ENCODE measurements at places on chromosomes 2 and 18.

- DNase-seq: no peak
These were observed 137.1 kb downstream of the MCFD2 start for GRCh38 chr2:46778511-46778910.

DNA sequence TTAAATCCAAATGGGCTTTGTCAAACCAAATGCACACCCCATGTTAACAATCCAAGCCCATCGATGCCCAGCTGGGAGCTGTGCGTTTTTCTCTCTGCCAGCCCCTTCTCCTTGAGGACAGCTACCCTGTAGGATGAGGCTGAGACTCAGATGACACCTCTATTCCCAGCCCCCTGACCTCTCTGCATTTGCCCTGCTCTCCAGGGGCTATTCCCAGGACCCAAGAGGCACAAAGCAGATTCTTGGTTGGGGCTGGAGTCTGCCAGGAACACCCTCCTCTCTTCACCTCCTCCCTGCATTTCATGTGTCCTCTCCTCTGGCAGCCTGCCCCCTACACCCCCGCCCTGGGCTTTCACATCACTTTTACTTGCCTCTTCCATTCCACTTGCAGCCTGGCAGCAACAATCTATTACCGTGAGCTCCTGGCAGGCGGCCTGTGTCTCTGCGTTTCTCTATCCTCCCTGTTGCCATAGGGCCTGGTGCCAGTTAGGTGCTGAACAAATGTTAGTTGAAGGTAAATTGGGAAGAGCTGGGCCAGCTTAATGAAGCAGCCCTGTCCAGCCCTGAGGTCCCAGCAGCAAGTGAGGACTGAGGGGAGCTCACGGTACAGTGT is 51.8 kb downstream of the ADD2 start:
- DNase-seq: no peak

DNA sequence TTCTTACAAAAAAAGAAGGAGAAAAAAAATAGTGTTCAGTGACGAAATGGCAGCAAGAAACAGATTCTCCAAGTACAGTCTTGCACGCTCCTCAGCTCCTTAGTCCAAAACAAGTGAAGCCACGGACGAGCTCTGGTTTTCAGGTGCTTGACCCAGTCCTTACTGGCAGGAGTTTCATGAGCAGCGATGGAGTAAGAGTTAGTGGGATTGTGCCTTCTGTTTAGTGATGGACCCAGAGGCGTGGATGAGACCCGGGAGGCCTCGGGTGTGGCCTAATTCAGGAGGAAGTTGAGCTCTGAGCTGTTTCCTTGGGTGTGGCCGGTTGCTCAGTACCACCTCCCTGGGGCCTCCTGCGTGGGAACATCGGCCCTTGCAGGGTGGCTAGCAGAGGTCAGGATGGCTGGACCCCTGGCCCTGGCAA is 52.0 kb downstream of the KIF5C start:
- DNase-seq: no peak

GRCh38 chr2:39234754-39235153 is 9.0 kb downstream of the CDKL4 start:
- no peak for DNase-seq

DNA sequence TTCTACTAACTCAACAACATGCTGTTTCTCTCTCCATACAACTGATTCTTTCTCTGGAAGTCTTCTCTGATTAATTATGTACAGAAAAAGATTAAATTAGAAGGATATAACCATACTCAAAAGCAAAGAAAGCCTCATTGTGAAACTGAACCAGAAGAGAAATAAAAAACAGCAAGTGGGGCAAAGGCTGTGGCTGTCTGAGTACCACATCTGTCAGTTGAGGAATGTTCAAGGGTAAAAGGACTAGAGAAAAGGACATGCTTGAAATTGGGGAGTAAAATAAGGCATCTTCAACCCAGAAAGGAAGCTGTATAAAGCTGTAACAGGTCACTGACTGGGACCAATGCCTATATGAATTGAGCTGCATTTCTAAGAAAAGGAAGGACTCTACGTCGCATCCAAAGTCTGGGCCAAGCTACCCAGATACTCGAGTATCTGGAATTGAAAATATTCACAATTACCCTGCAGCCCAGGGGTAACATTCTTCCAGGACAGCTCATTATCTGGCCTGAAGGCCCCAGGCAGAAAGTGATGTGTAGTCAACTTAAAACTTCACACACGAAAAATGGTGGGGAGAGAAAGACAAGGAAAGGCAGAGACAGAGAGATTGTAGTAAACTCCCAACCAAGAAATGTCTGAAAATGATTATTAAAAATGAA is 356.0 kb upstream of the GALNT5 start:
- DNase-seq: no peak

DNA sequence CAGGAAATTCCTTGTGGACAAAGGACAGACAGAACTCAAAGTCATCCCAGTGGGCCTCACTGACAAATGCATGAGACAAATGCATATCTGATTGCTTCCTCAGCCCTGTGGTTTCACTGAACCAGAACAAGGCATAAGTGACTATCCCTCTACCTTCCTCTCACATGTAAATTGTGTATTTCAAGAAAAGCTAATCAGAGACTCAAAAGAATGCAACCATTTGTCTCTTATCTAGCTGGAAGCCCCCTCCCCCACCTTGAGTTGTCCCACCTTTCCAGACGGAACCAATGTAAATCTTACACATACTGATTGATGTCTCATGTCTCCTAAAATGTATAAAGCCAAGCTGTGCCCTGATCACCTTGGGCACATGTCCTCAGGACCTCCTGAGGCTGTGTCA is 102.0 kb upstream of the TMEM200C start:
- no peak for DNase-seq

DNA sequence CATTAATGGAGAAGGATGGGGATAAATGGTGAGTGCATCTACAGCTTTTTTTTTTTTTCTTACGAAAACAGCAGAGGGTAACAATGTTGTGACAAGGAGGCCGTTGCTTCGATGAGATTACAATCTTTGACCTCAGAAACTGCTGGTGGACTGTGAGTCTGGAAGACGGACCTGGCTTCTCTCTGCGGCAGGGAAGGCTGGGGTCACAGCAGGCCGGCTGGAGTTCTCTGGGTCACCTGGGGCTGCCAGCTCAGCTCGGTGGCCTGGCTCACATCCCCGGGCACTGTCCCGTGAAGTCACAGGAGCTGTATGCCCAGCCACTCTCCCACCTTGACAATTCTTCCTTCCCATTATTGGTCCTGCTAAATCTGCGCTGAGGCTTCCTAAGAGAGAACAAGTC is 160.8 kb downstream of the ACKR3 start:
- DNase-seq: no peak

GRCh38 chr2:576292-576691 is 100.9 kb downstream of the TMEM18 start:
- no peak for DNase-seq

DNA sequence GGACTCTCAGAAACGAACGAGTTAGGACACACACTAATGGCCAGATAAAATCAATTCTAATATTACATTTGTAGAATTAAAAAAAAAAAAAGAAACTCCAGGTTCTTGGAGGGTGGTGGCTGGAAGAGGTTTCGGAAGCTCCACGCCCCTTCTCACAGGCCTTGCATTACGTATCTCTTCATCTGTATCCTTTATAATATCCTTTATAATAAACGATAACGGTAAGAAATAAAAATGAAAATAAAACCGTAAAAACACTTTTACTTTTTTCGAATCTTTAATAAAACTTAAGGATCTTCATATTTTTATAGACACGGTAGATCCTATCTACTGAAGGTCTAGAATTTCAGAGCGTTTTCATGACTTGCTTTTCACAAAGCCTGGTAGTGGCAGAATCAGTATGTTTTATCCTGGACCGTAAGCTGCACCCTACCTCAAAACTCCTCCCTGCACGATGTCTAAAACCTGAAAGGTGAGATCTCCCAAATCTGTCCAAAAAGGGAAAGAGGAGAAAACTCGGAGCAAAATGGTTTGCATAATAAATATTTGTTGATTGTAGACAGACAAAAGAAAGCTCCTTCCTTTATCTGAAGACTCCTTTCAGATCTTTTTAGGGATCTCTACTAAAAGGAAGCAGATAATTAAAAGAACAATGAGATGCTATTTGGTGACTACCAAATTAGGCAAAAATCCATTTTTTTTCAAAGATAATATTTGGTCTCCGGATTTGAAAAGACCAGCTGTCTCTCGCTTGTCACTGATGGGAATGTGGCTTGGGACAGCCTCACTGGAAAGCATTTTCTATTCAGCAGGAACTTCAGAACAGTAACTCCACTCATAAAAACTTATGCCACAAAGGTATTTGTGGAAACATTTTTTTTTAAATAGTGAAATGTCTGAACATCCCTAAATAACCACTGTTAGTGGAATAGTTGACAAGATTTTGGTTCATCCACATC is 2.0 kb upstream of the CXCR4 start:
- no peak for DNase-seq

DNA sequence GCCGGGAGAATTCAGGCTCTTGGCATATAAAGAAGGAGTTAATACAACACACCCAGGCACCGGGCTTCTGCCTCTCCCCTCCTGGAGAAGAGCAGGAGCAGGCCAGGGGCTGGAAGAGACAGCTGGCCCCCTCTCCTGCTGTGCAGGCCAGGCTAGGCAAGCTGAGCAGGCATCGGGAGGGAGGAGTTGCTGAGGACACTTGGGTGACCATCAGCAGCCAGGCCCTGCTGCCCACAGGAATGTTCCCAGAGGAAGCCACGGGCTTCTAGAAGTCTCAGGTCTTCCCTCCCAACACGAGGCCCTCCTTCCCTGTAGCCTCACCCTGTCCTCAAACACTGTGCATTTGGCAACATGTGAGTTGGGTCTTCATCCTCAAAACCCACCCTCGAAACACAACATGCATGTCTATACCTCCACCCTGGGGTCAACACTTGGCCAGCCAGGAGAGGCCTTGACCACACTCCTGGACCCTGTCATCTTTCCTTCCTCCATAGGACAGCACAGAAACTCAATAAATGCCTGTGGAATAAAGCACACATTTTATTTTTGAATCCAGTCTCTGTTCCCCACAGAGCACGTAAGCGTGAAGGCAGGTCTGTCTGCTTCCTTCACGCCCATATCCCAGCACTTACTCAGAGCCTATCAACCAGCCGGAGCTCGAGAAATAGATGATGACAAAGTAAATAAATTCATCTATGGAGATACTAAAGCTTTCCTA is 433.8 kb upstream of the ID2 start:
- DNase-seq: no peak

- no peak for DNase-seq
These were observed 681.3 kb downstream of the CPS1 start for GRCh38 chr2:211237586-211238275.

All from SIG-M5 (cell line).